ENCODE measurements at places on chromosomes 12 and 14. TPM values are rescaled to one million over a fixed set of nuclear protein-coding genes. Genes with fewer than 3 reads are reported as not detected.

The SARNP gene
- 71.5 TPM for total RNA-seq

The CCDC38 gene
- 0.09 TPM for total RNA-seq

The TMEM63C gene
- total RNA-seq, result 7.7 TPM

The KLRB1 gene
- not detected for total RNA-seq

GRCh38 chr12:75636607-75637006 lies 125.2 kb upstream of the KRR1 start:
- no peaks in the 10 kb centered on the region for H3K36me3 ChIP-seq
- peaks cover 44% of the 10 kb centered on the region for H3K4me1 ChIP-seq
- no peak overlapping the region for H3K4me3 ChIP-seq
- no peak for DNase-seq
- no peak overlapping the region for H3K27ac ChIP-seq

GRCh38 chr14:22509751-22510300 lies 79.2 kb downstream of the DAD1 start:
- no peak overlapping the region for H3K4me3 ChIP-seq
- DNase-seq, result no peak
- peak overlapping the region; percentile 63 for H3K27ac ChIP-seq
- H3K36me3 ChIP-seq, result no peaks in the 10 kb centered on the region
- H3K27me3 ChIP-seq, result peaks cover 13% of the 10 kb centered on the region
- peaks cover 69% of the 10 kb centered on the region for H3K4me1 ChIP-seq

- H3K4me3 ChIP-seq, result no peak overlapping the region
- H3K27ac ChIP-seq, result no peak overlapping the region
- peaks cover 5% of the 10 kb centered on the region for H3K36me3 ChIP-seq
- H3K4me1 ChIP-seq, result no peaks in the 10 kb centered on the region
Observed at GRCh38 chr14:75595226-75595625, 16.8 kb downstream of the FLVCR2 start.

DNA sequence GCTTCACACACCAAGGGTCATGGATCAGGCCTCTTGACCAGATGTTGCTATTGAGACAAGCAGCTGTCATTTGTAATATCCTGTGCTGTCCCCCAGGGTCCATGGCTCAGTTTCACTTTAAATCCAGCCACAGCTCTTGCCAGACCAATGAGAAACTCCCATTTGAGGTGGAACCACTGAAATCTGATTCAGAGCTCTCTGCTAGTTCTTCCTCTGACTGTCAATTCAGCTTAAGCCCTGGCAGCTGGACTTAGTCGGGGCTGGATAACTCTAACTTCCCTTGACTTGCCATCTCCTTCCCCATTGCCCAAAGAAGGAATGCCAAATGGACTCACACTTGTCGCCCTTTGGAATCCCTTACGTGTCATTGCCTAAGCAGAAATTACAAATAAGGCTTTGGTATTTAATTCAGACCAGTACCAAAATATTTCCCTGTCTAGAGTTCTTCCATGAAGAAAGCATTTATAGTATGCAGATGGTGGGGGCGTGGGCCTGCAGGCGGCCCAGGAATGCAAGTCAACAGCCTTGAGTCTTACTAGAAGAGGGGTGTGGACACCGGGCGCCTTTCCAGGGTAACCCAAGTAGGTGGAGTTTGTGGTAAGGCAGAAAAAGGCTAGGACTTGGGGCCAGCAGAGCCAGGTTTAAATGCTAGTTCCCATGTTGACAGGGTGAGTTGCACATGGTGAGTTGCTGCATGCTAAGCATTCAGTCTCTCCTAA lies 96.9 kb upstream of the TMPO start:
- peaks cover 43% of the 10 kb centered on the region for H3K4me1 ChIP-seq
- H3K27me3 ChIP-seq, result no peaks in the 10 kb centered on the region
- H3K4me3 ChIP-seq, result peak overlapping the region; percentile 49
- no peaks in the 10 kb centered on the region for H3K36me3 ChIP-seq
- H3K27ac ChIP-seq, result peak overlapping the region; percentile 99

GRCh38 chr14:81127785-81128184 lies 93.0 kb downstream of the GTF2A1 start:
- DNase-seq, result no peak
- H3K27me3 ChIP-seq, result peaks cover 9% of the 10 kb centered on the region
- H3K27ac ChIP-seq, result no peak overlapping the region
- H3K4me1 ChIP-seq, result no peaks in the 10 kb centered on the region

DNA sequence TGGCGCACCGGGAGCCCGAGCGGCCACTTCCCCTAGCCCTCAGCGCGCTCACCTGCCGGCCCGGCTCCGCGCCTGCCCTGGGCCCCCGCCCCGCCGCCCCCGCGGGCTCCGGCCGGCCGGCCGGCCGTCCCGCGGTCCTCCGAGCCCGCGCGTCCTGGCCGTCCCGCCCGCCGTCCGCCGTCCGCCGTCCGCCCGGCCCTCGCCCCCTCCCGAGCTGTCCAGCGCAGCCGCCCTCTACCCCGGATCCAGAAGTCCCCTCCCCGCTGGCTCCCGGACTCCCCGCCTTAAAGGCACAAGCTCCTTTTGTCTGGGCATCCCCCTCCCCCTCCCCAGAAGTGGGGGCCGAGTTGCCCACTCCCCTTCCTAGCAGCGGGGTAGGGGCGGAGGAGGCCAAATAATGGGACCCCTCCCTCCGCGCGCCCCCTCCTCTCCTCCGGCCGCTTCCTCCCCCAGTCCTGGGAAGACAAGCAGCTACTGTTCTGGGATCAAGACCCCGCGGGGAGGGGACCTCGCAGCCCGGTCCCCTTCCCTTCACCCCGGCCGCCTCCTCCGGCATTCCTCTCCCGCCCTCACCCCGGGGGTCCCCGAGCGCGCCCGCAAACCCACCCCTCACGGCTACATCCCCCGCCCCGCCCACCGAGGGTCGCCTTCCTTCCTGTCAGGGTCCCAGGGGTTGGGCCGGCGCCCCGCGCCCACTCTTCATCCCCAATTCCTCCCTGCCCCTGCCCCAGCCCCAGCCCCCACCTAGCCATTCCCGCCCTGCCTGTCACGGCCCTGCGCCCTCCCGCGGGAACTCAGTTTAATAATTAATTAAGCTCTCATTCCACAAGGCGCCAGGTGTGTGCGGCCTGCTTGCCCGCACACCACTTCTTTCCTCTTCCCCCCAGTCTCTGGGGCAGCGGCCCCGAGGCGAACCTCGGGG lies at the start of gene ADCY6:
Gene ADCY6 (minus strand): TSS at position 236 of the 922 bp plus-strand sequence. CDS start 5,655 bp downstream, outside the sequence.
- H3K4me3 ChIP-seq, result peak within 1 kb of the TSS; percentile 96
- no peaks in the 10 kb centered on the region for H3K36me3 ChIP-seq
- peak; percentile 66 for DNase-seq
- peaks cover 29% of the 10 kb centered on the region for H3K4me1 ChIP-seq

GRCh38 chr14:39614297-39614923 lies 182.2 kb upstream of the FBXO33 start:
- H3K27me3 ChIP-seq, result no peaks in the 10 kb centered on the region

Measured in mesothelial cell of epicardium (in vitro differentiated cells).